ENCODE measurements at places on chromosomes 1 and 21.

- no peak for DNase-seq
Observed at GRCh38 chr1:117232531-117232930, 21.8 kb upstream of the VTCN1 start.

DNA sequence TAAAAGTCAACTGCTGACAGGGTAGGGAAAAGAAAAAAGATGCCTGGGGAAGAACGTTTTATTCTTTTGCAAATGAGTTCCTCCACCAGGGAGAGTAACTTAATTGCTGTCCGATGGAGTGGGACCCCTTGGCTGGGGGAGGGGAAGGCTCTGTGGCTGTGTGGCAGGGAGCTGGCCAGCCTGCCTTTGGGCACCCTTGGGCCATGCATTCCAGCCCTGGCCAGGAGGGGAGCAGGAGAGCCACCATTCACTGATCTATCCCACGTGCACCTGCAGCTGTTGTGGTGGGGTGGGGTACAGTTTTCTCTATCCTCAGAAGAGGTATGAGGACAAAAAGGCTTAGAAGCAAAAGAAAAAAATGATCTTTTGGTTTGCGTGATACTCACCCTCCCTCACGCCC, 116.9 kb downstream of the KCNK1 start:
- no peak for DNase-seq

- DNase-seq = no peak
Observed at GRCh38 chr21:40102682-40103081, 235.4 kb downstream of the PCP4 start.

GRCh38 chr1:181423301-181423918, 59.9 kb upstream of the CACNA1E start:
- no peak for DNase-seq

DNA sequence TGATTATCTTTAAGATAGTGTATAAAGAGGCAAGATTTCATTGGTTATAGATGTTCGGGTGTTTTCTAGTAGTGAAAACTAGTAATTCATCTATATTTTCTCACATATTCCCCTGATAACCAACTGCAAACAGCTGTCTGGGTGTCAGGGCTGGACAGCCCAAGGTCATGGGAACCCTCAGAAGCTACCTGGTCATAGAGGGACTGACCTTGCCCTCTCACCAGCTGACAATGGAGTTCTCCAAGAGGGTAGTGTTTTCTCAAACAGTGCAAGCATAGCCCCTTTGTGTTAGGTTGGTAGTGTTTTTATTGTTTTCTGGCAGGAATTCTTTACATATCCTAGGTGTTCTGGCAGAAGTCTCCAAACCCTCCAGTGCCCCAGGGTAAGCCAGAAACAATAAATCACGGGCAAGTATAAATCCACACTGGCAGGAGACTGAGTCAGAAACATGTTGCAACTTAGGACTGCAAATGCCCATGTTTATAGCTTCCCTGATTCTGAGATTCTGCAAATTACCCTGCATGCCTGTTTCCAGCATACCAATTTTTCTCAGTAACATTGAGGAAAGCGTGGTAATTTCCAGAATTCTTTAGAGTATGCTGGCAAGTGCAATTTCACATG, 82.8 kb upstream of the ATP1A1 start:
- no peak for DNase-seq

DNA sequence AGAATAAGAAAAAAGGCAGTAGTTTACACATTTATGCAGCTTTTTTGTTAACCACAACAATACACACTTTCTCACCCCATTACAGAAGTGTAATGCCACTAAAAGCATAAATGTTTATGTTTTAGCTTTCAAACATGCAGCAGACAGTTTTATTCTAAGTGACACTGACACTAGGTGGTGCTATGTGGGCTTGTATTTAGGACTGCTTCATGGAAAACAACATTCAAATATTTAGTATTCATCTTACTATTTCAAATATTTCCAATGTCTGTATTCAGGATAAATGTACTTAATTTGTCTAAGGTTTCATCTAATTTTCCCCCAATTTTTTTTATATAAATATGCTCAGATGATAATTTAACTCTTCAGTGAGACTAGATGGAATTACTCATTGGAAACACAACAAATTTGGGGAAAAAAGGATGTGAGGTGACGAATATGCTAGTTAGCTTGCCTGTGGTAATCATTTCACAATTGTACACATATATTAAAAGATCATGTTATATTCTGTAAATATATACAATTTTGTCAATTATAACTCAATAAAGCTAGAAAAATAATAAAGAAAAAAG, 71.4 kb downstream of the USP1 start:
- peak; percentile 61 for DNase-seq

GRCh38 chr1:114286960-114287359, 133.3 kb upstream of the SYT6 start:
- DNase-seq = no peak

DNA sequence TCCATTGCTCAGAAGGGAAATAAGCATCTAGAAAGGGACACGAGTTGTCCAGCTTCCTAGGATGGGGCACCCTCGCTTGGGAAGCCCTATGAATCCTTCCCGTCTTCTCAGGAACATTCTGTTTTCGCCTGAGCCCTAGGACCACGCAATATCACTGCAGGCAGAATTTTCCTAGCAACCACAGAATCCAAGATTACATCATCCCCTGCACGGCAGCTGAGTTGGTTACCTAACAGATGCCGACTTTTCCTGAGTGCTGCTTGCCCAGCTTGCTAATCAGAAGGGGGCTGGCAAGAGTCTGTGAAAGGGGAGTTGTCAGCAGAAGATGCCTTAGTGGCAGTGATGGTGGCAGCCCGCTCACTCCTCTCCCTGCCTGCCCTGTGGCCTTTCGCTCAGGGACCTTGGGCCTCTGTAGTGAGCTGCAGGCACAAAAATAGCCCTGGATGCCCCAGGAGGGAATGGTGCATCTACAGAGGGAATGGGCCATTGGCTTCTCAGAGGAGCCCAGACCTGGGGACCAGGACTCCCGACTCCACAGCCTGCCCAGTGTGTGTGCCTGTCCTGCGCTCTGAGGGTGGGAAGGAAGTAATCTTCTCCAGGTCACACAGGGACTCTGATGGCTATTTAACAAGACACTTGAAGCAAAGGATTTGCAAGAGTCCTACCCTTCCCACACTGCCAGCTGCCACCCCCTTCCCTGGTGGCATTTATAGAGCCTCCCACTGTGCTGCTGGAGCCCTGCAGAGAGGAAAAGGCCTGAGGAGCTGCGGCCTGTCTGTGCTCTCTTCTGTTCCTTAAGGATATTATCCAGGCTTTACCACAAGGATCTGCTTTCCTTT, 28.9 kb upstream of the CLSTN1 start:
- no peak for DNase-seq

- DNase-seq = no peak
Observed at GRCh38 chr1:24906760-24907490, 23.2 kb downstream of the RUNX3 start.

DNA sequence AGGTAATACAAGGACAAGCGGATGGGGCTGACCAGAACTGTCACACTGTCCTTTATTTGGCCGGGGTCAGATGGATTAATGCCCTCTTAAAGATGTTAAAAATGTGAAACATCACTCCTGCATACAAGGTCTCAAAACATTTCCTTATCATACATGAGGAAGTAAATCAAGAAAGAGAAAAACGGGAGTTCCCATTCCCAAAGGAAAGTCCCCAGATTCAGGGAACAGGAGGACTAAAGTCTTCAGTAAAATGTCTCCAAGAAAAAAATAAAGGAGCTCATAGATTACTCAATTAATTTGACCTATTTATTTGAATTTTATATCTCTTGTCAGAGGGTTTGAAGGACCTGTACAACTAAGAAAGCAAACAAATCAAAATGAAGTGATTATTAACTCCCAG, 13.4 kb upstream of the HSD11B1 start:
- DNase-seq = no peak

- no peak for DNase-seq
Observed at GRCh38 chr1:109160071-109160840, 46.3 kb downstream of the ELAPOR1 start.

GRCh38 chr1:64975127-64975526, 8.8 kb upstream of the JAK1 start:
- DNase-seq = no peak
